ENCODE measurements at places on chromosomes 3 and 15.

- no peaks in the 10 kb centered on the region for H3K4me1 ChIP-seq
- no peak for DNase-seq
- no peaks in the 10 kb centered on the region for H3K36me3 ChIP-seq
Measured at GRCh38 chr3:84444726-84445521, 513.9 kb upstream of the CADM2 start.

GRCh38 chr3:50474717-50475116 is 28.7 kb downstream of the CACNA2D2 start:
- no peak for DNase-seq
- H3K27me3 ChIP-seq = no peaks in the 10 kb centered on the region
- no peak overlapping the region for H3K27ac ChIP-seq
- no peaks in the 10 kb centered on the region for H3K36me3 ChIP-seq
- H3K4me3 ChIP-seq = no peak overlapping the region

- H3K27me3 ChIP-seq = no peaks in the 10 kb centered on the region
- no peaks in the 10 kb centered on the region for H3K4me1 ChIP-seq
- H3K36me3 ChIP-seq = no peaks in the 10 kb centered on the region
- DNase-seq = no peak
- no peak overlapping the region for H3K27ac ChIP-seq
Measured at GRCh38 chr3:124360563-124360962, 368.6 kb upstream of the ROPN1 start.

DNA sequence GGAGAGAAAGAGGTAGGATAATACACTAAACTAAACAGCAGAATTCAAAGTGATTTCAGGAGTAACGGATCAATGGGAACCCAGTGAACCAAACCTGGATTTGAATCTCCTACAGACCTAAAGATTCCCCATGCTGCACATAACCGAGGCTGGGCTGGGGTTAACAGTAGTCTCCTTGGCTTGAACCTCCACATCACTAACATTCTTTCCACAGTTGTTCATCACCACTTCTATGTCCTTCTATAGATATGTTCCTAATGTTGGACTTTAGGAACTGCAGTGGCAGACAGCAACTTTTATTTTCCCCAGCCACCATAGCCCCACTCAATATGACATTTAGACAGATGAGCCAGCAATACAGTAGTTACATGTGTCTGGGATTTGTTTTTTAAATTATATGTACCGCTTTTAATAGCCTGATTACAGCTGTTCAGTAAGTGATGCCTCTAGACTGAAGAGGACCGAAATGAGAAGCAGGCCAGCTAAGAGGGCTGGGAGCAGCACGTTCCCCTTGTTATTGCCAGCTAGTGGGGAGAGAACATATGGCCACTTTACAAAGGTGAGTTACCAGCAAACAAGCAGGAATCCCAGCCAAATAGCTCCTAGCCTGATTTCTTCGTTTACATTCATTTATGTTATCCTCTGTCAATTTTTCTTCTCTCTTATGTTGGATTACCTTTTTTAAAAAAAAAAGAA is 472.6 kb upstream of the CDIN1 start:
- no peaks in the 10 kb centered on the region for H3K4me1 ChIP-seq
- H3K36me3 ChIP-seq = no peaks in the 10 kb centered on the region
- H3K27me3 ChIP-seq = no peaks in the 10 kb centered on the region
- no peak for DNase-seq
- no peak overlapping the region for H3K4me3 ChIP-seq

- H3K4me3 ChIP-seq = no peak overlapping the region
- no peaks in the 10 kb centered on the region for H3K36me3 ChIP-seq
- no peaks in the 10 kb centered on the region for H3K27me3 ChIP-seq
Measured at GRCh38 chr3:50630394-50630793, 13.4 kb downstream of the MAPKAPK3 start.

DNA sequence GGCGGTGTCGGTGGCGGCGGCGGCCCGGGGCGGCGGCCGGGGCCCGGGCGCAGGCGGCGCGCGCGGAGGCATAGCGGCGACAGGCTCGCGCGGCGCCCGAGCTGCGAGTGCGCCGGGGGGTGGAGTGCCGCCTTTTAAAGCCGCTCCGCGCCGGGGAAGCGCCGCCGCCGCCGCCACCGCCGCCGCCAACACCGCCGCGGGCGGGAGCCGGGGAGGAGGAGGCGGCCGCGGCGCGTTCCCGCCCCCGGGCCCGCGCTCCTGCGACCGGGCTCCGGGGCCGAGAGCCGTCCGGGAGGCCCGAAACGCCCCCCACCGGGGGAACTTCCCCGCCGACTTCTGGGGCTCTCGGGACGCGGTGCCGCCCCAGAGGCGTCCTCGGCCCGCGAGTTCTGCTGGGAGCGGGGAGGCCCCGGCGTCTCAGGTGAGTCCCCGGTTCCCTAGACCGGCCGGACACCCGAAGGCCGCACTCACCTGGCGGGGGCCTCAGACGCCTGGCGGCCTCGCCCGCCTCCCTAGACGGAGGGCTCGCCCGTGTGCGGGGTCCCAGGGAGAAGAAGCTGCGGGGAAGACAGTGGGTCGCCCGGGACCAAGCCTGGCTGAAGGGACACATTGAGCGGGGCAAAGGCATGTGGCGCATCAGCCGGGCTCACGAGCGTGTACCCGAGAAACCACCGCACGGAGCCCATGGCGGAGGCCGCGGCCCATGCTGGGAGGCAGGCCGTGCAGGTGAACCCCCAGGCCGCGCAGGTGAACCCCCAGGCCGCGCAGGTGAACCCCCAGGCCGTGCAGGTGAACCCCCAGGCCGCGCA is at the start of gene PCSK6:
Gene PCSK6 (minus strand): TSS at position 109 of the 809 bp plus-strand sequence. CDS start 37 bp downstream, at position 72.
- H3K27me3 ChIP-seq = peaks cover 14% of the 10 kb centered on the region
- no peak within 1 kb of the TSS for H3K4me3 ChIP-seq
- H3K4me1 ChIP-seq = no peaks in the 10 kb centered on the region
- no peaks in the 10 kb centered on the region for H3K36me3 ChIP-seq
- DNase-seq = no peak
- no peak within 1 kb of the TSS for H3K27ac ChIP-seq

- no peak overlapping the region for H3K4me3 ChIP-seq
- no peak overlapping the region for H3K27ac ChIP-seq
- no peaks in the 10 kb centered on the region for H3K27me3 ChIP-seq
- H3K36me3 ChIP-seq = no peaks in the 10 kb centered on the region
- no peak for DNase-seq
- H3K4me1 ChIP-seq = peaks cover 7% of the 10 kb centered on the region
Measured at GRCh38 chr15:41871175-41871905, 22.5 kb downstream of the SPTBN5 start.

- H3K27me3 ChIP-seq = no peaks in the 10 kb centered on the region
- no peak overlapping the region for H3K27ac ChIP-seq
- no peak for DNase-seq
Measured at GRCh38 chr15:39192351-39192750, 388.5 kb upstream of the THBS1 start.

DNA sequence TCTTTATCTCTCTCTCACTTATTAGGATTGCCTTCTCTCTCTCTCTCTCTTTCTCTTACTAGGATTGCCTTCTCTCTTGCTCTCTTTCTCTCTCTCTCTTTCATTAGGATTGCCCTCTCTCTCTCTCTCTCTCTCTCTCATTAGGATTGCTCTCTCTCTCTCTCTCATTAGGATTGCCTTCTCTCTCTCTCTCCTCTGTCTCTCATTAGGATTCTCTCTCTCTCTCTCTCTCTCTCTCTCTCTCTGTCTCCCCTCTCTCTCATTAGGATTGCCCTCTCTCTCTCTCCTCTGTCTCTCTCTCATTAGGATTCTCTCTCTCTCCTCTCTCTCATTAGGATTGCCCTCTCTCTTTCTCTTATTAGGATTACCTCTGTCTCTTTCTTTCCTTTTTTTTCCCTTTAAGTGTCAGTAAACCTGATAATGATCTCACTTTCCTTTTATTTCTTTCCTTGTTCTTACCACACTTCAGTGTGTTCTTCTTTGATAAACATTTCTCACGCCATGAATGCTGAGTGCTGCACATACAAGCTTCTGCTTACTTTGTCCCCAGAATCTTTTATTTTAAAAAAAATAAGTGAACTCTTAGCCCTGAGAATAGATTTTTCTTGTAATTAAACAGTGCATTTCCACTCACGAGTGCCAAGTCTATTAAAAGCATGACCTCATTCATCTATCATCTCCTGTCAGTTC is 243.4 kb upstream of the TBC1D5 start:
- no peak for DNase-seq
- H3K4me1 ChIP-seq = no peaks in the 10 kb centered on the region
- peaks cover 13% of the 10 kb centered on the region for H3K27me3 ChIP-seq
- no peak overlapping the region for H3K4me3 ChIP-seq
- H3K36me3 ChIP-seq = no peaks in the 10 kb centered on the region
